ENCODE measurements at places on chromosomes 4 and X.

DNA sequence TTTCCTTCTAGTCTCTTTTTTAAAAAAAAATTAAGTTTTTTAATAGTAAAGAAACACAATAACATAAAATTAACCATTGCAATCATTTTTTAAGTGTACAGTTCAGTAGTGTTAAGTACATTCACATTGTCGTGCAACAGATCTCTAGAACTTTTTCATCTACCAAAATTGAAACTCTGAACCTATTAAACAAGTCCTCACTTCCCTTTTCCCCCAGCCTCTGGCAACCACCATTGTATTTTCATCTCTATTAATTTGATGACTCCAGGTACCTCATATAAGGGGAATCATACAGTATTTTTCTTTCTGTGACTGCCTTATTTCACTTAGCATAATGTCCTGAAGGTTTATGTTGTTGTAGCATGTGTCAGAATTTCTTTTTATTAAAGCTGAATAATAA is 31.8 kb downstream of the MSL3 start:
- H3K27ac ChIP-seq: no peak overlapping the region
- H3K4me3 ChIP-seq: no peak overlapping the region
- no peaks in the 10 kb centered on the region for H3K36me3 ChIP-seq

GRCh38 chr4:123234955-123235354 is 161.6 kb upstream of the SPRY1 start:
- no peak overlapping the region for H3K4me3 ChIP-seq
- H3K27me3 ChIP-seq: no peaks in the 10 kb centered on the region
- no peaks in the 10 kb centered on the region for H3K36me3 ChIP-seq
- H3K4me1 ChIP-seq: peaks cover 36% of the 10 kb centered on the region
- H3K27ac ChIP-seq: peak overlapping the region; percentile 73

DNA sequence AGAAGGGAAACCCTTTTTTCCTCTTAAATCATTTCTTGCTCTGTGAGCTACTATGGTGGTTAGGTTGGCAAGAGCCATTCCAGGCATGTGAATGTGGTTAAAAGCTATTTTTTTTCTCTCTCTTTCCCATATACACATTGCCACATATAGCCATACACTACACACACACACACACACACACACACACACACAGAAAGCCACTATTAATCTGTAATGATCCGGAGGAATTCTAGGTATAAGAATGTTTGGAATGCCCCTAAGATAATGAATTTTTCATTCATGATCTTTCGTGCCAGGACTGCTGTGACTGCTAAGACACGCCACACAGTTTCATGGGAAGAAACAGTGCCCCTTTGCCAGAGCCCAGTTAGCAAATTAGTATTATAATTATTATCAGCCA is 21.8 kb upstream of the TLL1 start:
- no peak for DNase-seq
- H3K4me3 ChIP-seq: no peak overlapping the region
- no peak overlapping the region for H3K27ac ChIP-seq
- no peaks in the 10 kb centered on the region for H3K27me3 ChIP-seq
- H3K36me3 ChIP-seq: no peaks in the 10 kb centered on the region
- no peaks in the 10 kb centered on the region for H3K4me1 ChIP-seq

GRCh38 chrX:153869473-153870287 is 16.3 kb downstream of the L1CAM start:
- no peaks in the 10 kb centered on the region for H3K36me3 ChIP-seq
- H3K4me3 ChIP-seq: no peak overlapping the region
- H3K27ac ChIP-seq: no peak overlapping the region
- no peaks in the 10 kb centered on the region for H3K27me3 ChIP-seq
- DNase-seq: no peak
- no peaks in the 10 kb centered on the region for H3K4me1 ChIP-seq

- peak overlapping the region; percentile 22 for H3K27ac ChIP-seq
- no peaks in the 10 kb centered on the region for H3K4me1 ChIP-seq
- no peak for DNase-seq
- no peaks in the 10 kb centered on the region for H3K27me3 ChIP-seq
- H3K36me3 ChIP-seq: peaks cover 23% of the 10 kb centered on the region
Observed at GRCh38 chr4:147942729-147943128, 210.8 kb downstream of the ARHGAP10 start.

DNA sequence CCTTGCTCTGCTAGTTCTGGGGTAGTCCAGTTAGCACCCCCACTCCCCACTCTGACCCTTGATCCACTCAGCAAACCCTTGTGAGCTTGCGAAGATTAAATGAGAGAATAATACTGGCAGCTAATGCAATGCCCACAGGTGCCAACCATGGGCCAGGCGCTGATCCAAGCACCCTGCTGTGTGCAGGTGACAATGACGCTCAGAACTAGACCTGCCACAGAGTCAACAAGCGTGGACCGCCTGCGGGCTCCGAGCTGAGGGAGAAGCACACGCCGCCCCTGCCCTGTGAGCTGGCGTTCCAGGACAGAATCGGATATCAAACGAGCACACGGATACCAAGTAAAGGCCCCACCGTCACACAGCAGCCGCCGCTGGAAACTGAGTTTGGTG is 129.2 kb downstream of the FAM53A start:
- DNase-seq: no peak
- no peaks in the 10 kb centered on the region for H3K27me3 ChIP-seq
- H3K4me3 ChIP-seq: no peak overlapping the region
- H3K27ac ChIP-seq: no peak overlapping the region

GRCh38 chrX:115060013-115060412 is 42.6 kb upstream of the IL13RA2 start:
- no peaks in the 10 kb centered on the region for H3K27me3 ChIP-seq
- H3K4me1 ChIP-seq: no peaks in the 10 kb centered on the region
- no peak overlapping the region for H3K4me3 ChIP-seq

DNA sequence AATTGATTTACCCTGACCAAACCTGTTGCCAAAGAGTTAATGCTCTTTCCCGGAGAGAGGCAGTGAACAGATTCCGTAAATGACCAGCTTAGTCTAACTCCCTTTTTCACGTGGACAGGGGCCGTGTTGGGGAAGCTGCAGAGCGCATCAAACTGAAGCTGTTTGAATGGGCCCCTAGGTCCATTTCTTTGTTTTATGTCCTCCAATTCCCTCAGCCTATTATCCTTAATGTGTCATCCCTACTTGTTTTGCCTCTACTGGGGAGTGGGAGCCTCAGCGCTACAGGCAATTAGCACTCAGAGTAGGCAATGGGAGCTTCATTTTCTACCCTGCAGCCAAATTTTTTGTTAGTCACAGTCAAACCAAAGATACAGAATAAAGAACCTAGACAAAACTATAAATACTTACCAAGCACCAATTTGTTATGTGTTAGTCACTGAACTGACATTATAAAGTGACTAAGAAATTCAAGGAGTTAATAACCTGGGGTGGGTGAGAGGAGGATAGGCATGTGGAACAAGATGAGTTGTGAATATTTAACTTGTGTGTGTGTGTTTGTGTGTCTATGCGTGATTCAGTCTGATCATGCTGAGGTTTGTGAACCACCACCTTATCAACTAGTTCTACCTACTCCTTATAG is 417.4 kb downstream of the PACRGL start:
- no peak for DNase-seq
- H3K36me3 ChIP-seq: no peaks in the 10 kb centered on the region
- H3K27me3 ChIP-seq: no peaks in the 10 kb centered on the region
- no peak overlapping the region for H3K4me3 ChIP-seq
- no peaks in the 10 kb centered on the region for H3K4me1 ChIP-seq

- H3K27me3 ChIP-seq: no peaks in the 10 kb centered on the region
- peak overlapping the region; percentile 89 for H3K27ac ChIP-seq
- H3K4me3 ChIP-seq: peak overlapping the region; percentile 61
- no peaks in the 10 kb centered on the region for H3K36me3 ChIP-seq
- H3K4me1 ChIP-seq: peaks cover 17% of the 10 kb centered on the region
Observed at GRCh38 chr4:3388471-3389232, 53.1 kb upstream of the HGFAC start.

DNA sequence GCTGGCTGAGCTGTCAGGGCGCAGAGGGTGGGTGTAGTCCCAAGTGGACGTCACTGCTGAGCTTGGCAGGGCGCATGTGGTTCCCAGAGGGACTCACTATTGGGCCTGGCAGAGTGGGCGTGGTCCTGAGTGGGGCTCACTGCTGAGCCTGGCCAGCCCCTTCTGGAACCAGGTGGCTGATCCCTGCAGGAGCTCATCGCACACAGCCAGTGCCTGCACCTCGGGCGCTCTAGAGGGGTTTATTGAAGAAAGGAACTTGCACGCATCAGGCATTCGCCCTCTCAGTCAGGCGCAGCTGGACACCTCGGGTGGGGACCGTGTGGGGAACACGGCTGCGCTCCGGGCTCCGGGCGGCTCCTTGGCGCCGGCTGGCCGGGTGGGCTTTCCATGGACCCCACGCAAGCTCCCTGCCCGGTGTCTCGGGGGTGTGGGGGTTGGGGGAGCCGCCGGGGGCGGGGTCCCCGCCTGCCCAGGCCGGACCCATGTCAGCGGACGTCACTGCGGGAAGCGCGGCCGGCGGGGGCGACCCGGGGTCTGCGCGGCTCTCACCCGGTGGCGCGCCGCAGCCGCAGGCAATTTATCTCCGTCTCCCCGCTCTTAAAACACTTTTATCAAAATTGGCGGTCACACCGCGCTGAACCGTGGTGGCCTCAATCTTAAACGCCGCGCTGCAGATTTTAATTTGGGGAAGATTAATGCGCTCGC is 65.4 kb upstream of the NKX1-1 start:
- H3K4me1 ChIP-seq: no peaks in the 10 kb centered on the region
- H3K27me3 ChIP-seq: peaks cover 7% of the 10 kb centered on the region
- no peak overlapping the region for H3K27ac ChIP-seq
- H3K4me3 ChIP-seq: no peak overlapping the region

DNA sequence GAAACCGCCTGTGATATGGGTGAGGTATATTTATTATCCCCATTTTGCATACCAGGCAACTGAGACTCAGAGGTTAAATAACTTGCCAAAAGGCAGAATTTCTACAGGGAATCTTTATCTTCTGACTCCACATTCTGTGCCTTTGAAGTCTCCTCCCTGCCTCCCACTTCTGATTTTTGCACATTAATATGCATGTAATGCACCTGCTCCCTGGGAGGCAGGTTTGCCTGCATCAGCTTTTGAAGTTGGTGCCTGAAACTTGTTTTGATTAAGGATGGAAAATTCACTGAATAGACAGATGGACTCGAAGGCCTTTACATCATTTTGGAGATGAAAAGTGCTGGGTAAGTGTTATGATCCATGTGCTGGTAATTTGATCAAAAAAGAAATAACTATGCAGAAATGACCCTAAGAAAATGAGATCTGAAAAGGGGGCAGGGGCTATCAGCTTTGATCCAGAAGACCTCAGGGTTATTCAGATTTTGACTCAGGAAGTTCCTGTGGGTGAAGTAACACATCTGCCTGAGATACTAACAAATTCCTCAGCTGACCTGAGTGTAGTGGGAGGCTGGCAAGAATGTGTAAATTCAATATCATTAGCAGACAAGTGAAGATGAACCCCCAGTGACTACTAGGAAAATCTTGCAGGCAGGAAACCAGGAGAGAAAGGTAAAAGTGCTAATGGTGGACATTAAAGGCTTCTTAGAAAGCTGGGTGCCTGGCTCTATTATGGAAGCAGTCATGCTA is 167.5 kb upstream of the BOD1L1 start:
- DNase-seq: no peak
- H3K4me3 ChIP-seq: no peak overlapping the region
- no peaks in the 10 kb centered on the region for H3K36me3 ChIP-seq
- no peak overlapping the region for H3K27ac ChIP-seq
- no peaks in the 10 kb centered on the region for H3K4me1 ChIP-seq

DNA sequence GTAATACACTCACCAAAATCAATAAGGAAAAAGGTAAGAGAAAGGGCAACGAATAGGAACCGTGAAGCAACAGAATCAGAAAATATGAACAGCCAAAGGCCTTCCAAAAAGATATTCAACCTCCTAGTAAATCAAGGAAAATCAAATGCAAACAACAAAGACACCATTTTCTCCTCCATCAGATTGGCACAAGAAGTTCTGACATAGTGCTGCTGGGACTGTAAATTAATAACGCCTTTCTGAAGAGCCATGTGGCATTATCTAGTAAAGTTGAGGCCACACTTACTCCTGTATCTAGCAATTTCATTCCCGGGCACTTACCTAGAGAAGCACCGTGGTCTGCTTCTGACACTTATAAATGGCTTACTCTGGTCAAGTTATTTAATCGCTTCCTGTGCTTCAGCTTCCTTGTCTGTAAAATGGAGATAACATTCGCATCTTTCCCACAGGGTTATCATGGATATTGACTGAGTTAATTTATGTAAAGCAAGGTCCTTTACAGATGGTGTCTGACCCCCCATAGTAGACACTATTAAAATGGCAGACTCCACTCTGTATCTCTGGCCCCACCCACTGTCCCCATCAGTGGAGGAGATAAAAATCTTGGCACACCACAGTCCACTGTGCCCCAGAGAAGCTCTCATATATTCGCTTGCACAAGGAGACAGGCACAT is 20.5 kb upstream of the ENPP6 start:
- no peak overlapping the region for H3K27ac ChIP-seq
- H3K27me3 ChIP-seq: no peaks in the 10 kb centered on the region
- no peak for DNase-seq
- H3K4me3 ChIP-seq: no peak overlapping the region
- no peaks in the 10 kb centered on the region for H3K36me3 ChIP-seq

GRCh38 chr4:5676763-5677162 is 31.6 kb downstream of the EVC2 start:
- H3K27ac ChIP-seq: no peak overlapping the region
- H3K4me1 ChIP-seq: no peaks in the 10 kb centered on the region
- DNase-seq: no peak
- peaks cover 40% of the 10 kb centered on the region for H3K36me3 ChIP-seq
- H3K4me3 ChIP-seq: no peak overlapping the region
- H3K27me3 ChIP-seq: no peaks in the 10 kb centered on the region

- no peak overlapping the region for H3K4me3 ChIP-seq
- no peak for DNase-seq
- no peaks in the 10 kb centered on the region for H3K36me3 ChIP-seq
- H3K27ac ChIP-seq: no peak overlapping the region
- no peaks in the 10 kb centered on the region for H3K27me3 ChIP-seq
Observed at GRCh38 chrX:109943740-109944092, 59.2 kb upstream of the TMEM164 start.

GRCh38 chrX:39473812-39474211 is 623.9 kb downstream of the BCOR start:
- no peaks in the 10 kb centered on the region for H3K36me3 ChIP-seq
- DNase-seq: no peak
- no peak overlapping the region for H3K27ac ChIP-seq
- H3K4me3 ChIP-seq: no peak overlapping the region

DNA sequence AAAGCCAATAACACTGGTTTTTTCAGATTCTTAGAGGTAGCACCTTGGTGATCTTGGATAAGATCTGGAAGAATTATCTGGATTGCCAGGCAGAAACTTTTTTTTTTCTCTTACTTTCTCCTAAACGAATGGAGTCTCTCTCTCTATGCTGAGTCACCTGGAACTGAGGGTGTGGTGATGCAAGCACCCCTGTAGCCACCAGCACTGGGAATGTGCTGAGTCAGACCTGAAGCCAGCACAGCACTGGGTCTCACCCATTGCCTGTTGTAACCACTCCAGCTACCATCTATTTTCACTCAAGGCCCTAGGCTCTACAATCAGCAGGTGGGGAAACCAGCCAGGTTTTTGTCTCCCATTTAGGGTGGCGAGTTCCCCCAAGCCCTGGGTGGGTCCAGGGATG is 923.8 kb downstream of the RAPGEF2 start:
- no peaks in the 10 kb centered on the region for H3K27me3 ChIP-seq
- no peak overlapping the region for H3K4me3 ChIP-seq
- H3K4me1 ChIP-seq: no peaks in the 10 kb centered on the region
- H3K27ac ChIP-seq: no peak overlapping the region
- DNase-seq: no peak

- DNase-seq: no peak
- H3K36me3 ChIP-seq: no peaks in the 10 kb centered on the region
- H3K27ac ChIP-seq: peak overlapping the region; percentile 24
- no peaks in the 10 kb centered on the region for H3K27me3 ChIP-seq
- peaks cover 22% of the 10 kb centered on the region for H3K4me1 ChIP-seq
- H3K4me3 ChIP-seq: peak overlapping the region; percentile 1
Observed at GRCh38 chrX:17527922-17528321, 152.9 kb downstream of the NHS start.

All from ascending aorta (tissue), 2 donors.